ENCODE measurements at places on chromosomes 2 and 18.

GRCh38 chr2:72142570-72143440 lies 4.9 kb downstream of the CYP26B1 start:
- no peak for DNase-seq

GRCh38 chr2:196718419-196719109 lies 79.0 kb downstream of the CCDC150 start:
- no peak for DNase-seq

GRCh38 chr2:137928547-137929518 lies 35.4 kb upstream of the HNMT start:
- DNase-seq: peak; percentile 22

- DNase-seq: no peak
Observed at GRCh38 chr2:195121341-195121740, 535.7 kb upstream of the SLC39A10 start.

GRCh38 chr2:111905990-111906735 lies 7.8 kb downstream of the MERTK start:
- DNase-seq: peak; percentile 73

GRCh38 chr2:143909577-143910353 lies 610.2 kb downstream of the ZEB2 start:
- DNase-seq: no peak

GRCh38 chr2:209840434-209840833 lies 68.8 kb downstream of the UNC80 start:
- no peak for DNase-seq

GRCh38 chr2:235447210-235447609 lies 46.6 kb upstream of the AGAP1 start:
- no peak for DNase-seq

DNA sequence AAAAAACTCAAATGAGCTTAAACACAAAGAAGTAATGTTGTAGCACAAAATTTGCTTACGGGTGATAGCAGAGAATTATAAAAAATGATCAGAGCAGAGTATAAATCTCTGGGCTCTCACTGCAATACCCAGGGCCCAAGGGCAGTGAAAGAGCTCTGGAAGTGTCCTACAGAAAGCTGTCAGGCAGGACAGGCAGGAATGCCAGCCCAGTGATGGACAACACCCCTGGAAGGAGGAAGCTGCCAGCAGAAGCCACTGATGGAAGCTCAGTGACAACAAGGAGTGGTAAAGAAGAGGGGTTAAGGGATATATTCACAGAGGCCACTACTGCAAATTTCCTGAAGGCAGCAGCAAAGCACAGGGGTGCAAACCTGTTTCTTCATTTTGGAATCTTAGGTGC lies 214.9 kb downstream of the L3MBTL4 start:
- DNase-seq: no peak

- DNase-seq: no peak
Observed at GRCh38 chr2:112686348-112687217, 34.2 kb upstream of the NT5DC4 start.

- DNase-seq: no peak
Observed at GRCh38 chr2:227822416-227823003, 8.9 kb downstream of the CCL20 start.

DNA sequence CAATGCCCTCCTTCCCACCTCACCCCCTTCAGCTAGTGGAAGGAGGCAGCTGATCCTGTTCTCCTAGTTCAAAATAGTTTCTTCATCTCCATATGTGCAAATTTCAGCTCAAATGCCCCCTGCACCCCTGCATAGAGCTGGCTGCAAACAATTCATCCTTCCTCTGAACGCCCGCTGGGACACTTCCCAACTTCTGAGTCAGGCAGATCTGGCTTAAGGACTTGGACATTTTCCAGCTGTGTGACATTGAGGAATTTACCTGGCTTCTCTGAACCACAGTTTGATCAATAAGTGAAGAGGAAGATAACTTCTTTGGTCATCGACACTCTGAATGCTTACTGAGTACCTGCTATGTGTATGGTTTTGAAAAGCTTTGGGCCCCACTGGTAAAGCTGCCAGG lies 23.5 kb downstream of the PTGR3 start:
- no peak for DNase-seq

- DNase-seq: peak; percentile 72
Observed at GRCh38 chr18:52339891-52340371, at the start of gene DCC. TSS of gene DCC (plus strand) at chr18:52340197. CDS start at chr18:52340788, 591 bp downstream.

- no peak for DNase-seq
Observed at GRCh38 chr2:32735348-32735747, 107.5 kb downstream of the TTC27 start.

DNA sequence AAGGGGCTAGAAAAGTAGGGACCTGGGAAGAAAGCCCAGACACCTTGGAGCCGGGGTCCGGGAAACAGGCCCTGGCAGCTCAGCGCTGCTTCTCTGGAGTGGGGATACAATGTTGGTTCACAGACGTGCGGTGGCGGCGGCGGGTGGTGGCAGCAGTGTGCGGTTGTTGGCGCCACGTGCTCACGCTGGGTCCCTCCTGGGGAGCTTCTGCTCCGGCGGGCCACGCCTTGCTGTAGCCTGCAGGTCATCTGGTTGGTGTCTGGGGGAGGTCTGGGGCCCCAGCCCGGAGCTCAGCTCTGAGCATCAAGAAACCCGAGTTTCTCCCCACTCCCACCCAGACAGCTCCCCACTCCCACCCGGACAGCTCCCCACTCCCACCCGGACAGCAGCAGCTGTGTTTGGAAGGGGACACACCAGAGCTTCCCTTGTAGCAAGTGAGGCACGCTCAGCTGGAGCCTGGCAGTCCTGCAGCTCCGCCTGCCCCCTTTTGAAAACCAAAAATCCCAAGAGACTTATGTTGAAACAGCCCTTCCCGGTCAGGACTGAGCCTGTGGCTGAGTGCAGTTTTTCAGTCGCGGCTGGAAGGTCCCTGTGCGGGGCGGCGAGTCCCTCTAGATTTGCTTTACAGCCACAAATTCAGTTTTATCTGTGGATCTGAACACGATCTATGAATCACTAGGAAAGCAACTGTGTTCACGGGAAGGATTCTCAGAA lies 46.9 kb downstream of the NFATC1 start:
- no peak for DNase-seq

DNA sequence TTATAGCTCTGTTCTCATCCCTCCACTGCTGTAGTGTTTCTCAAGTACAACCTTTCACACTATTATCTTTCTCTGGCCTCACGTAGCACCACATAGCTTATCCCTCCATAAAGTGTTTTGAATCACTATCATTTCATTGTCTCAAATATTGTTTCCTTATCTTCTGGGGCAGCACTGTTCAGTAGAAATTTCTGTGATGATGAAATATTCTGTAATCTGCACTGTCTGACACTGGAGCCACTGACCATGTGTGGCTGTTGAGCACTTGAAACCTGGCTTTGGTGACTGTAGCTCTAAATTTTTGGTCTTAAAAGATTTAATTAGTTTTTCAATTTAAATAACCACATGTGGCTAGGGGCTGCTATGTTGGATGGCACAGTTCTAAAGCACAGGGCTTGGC lies 78.9 kb downstream of the CPS1 start:
- DNase-seq: no peak

DNA sequence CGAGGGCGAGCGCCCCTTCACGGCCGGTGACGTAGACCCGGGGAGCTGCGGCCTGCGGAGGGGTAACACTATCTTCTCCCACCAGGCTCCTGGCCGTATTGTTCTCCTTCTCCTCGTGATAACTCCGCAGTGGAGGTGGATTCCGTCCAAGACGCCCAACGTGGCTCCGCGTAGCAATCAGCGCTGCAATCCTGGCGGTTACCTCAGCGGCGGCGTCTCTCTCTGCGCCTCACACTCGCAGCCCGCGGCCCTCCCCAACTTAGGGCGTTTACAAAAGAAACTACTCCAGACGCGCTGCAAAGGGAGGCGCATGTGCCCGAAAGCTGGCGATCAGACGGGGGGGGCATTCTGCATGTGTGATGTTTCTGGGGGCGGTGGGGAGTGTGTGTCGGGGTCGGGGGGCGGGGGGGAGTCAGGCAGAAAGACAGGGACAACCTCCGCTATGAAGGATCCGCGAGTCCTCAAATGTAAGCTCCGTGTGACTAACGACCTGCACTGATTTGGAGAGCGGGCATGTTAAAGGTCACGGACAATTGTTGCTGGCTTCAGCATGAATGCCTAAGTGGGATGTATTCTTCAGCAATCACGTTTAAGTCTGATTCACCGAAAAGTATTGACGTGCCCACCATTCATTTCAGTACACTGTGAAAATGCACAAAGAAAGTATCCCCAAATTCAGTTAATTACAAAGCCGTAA lies 1.3 kb upstream of the ZNF516 start:
- peak; percentile 50 for DNase-seq

DNA sequence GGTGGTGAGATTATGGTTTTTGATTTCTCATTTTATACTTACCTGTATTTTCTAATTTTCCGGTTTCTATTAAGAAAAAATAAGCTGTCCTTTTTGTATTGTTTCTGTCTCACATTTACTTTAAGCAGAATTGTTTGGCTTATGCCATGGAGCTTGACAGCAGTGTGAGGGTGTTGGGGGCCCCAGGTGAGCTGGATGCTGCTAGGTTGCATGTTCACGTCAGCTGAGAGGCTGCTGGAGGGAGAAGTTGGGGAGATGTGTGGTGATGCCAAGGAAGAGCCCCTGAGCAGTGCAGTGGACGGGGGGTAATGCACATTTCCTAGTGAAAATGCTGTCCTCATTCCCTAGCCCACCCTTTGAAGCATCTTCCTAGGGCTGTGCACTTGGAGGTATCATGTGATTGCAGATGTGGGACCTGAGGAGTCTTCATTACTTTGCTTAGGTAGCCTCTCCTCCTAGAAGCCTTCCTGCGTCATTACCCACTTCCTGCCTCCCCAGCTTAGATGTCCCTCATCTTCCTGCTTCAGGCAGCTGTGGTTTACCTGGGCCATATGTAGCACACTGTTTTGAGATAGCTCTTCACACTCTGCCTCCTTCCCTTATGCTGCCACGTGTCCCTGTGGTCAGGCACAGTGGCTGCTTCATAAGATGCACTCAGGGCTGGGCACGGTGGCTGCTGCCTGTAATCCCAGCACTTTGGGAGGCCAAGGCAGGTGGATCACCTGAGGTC lies 16.2 kb downstream of the ATG16L1 start:
- no peak for DNase-seq

DNA sequence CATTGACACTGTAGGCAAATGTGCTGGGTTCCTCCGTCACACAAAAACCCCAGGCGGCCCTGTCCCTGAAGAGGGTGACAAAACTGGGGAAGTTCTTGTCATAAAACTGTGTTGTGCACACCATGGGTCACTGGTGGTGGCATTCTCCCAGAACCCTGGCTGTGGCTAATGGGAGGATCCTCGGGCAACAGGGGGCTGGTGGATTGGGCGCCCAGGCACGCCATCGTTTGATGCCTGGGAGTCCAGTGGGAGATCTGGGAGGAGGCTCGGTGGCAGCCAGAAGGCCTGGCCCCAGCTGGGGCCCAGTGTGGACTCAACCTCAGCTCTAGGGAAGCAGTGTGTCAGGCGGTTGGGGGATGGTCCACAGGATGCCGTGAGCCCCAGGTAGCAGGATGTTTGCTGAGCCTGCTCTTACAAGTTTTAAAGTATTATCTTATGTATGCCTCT lies 140.7 kb downstream of the ACOXL start:
- DNase-seq: no peak

GRCh38 chr2:64666810-64667438 lies 13.2 kb upstream of the SERTAD2 start:
- peak; percentile 75 for DNase-seq

DNA sequence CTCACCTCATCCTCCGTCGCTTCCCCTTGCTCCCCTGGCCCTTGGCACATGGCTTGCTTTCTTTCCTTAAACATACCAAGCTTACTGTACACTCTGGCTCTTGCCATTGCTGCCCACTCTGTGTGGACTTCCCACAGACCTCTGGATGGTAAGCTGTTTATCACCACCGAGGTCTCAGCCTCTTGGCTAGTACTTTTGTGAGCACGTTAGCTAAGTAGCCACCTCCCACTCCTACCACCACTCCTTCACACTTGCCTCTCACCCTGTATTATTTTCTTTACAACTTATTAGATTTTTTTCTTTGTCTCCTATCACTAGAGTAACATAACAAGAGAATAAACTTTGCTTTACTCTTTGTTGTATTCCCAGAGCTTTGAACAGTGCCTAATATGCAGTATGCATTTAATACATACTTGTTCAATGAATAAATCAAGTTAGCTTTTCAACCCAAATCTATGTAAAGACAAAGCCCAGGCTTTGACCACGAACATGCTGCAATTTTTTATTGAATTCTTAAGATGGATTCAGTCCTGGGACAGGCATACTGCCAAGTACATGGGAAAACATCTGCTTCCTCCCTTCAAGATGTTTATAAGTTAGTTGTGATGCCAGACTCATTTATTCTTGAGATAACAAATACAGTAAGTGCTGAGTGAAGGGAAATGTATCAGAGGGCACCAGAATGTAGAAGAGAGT lies 25.0 kb upstream of the MSGN1 start:
- no peak for DNase-seq

GRCh38 chr2:161979490-161979889 lies 94.5 kb downstream of the DPP4 start:
- no peak for DNase-seq

DNA sequence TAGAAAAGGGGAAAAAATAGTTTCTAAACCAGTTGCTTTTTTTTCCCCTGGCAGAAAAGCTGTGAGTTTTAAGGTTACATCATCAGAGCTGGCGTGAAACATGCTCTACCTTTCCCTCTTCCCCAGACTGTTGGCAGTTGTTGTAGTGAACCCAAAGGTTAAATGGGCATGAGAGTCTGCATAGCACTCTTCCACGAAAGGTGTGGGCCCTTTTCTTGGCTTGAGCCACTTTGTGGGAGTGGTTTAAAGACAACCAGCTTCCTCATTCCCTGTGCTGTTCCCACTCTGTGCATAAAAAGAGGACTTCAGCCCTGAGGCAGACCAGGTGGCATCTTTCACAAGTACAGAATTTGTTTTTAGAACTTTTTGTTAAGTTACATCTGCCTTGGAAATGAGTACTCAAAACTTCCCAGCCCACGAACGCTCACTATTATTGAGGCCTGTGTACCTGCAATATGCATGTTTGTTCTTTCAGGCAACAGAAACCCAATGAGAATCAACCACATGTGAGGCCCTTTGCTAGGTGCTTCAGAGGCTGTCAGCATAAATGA lies 243.8 kb downstream of the BABAM2 start:
- no peak for DNase-seq

DNA sequence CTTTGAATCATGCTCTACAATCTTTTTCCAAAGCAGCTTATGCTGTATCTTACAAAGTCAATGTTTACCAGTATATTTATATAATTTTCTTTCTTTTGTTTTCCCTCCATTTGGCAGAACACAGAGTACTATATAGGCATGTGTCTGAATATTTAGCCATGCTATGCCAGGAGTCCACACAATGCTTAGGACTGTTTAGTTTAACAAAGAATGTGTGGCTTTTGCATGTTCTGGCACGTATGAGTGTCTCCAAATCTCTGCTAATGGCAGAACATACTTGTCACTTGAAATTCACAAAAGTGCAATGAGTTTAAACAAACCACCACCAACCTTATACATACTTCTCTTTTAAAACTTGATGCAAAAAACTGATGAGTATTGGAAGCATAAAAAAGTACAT lies 268.0 kb downstream of the NR4A2 start:
- DNase-seq: no peak

- no peak for DNase-seq
Observed at GRCh38 chr2:65931056-65931455, 498.7 kb upstream of the SPRED2 start.

DNA sequence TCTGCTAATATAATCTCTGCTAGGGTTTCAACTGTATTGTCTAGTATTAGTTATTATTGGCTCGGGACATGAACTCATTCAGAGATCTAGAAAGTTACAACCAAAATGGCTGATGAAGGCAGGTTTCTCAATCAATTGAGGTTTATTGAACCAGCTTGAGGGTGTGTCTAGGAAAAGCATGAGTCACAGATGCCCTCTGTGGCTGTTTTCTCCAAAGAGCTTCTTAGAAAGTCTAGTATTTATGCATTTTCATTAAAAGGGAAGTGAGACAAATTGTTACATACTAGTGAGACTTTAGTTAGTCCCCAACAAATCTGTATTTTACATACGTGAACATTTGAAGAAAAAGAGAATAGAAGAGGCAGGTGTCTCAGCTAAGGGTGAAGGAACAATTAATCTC lies 23.0 kb upstream of the RTTN start:
- DNase-seq: no peak

All from SK-MEL-5 (cell line).